CD4-positive, alpha-beta memory T cell (primary cell): ENCODE measurements at places on chromosomes 5 and 9.

DNA sequence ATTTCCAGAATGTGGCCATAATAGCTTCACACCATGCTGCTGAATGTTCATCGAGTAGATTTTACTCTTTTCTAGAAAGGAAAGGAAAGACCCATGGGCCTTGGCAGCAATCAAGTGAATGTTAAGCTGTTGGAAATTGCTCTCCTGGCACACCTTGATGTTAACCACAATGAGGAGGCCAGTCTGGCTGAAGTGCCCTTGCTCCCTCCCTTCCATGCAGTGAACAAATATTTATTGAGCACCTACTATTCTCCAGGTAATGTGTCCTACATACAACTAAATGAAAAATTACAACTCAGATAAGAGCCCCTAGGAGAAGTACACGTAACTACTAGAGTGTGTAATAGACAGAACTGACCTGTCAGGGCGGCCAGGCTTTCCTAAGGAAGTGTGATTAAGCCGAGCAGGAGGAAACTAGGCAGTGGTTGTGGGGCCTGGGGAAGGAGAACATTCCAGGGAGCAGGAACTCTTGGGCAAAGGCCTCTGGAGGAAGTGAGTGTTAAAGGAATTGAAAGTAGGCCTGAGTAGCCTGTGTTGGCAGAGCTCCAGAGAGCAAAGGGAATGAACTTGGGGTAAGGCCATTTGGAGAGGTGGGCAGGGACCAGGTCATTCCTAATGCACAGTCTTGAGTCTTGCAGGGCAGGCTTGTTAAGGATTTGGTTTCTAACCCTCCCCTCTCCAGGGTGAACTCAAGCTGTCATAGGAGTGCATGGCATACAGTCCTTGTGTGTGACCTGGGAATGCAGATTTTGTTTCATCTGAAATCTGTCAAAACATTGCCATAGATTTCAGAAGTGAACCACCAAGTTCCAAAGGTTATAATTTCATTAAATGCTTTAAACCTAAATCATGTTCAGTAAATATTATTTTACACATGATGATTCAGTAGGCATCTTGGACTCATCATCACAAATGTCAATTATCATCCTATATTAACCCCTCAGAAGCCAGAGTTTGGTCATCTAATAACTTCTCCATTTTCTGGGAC is 9.0 kb upstream of the ZSWIM6 start:
- no peaks in the 10 kb centered on the region for H3K4me1 ChIP-seq
- H3K4me3 ChIP-seq, result no peak overlapping the region
- no peaks in the 10 kb centered on the region for H3K36me3 ChIP-seq
- no peak for DNase-seq
- peaks cover 7% of the 10 kb centered on the region for H3K27me3 ChIP-seq

- peaks cover 54% of the 10 kb centered on the region for H3K4me1 ChIP-seq
- peaks cover 67% of the 10 kb centered on the region for H3K36me3 ChIP-seq
- peak overlapping the region; percentile 85 for H3K4me3 ChIP-seq
- DNase-seq, result no peak
- no peaks in the 10 kb centered on the region for H3K27me3 ChIP-seq
These were observed 5.4 kb downstream of the IL7R start for GRCh38 chr5:35862126-35862525.

- peaks cover 29% of the 10 kb centered on the region for H3K4me1 ChIP-seq
- no peak overlapping the region for H3K4me3 ChIP-seq
- no peaks in the 10 kb centered on the region for H3K27me3 ChIP-seq
- H3K36me3 ChIP-seq, result no peaks in the 10 kb centered on the region
- no peak for DNase-seq
These were observed 22.6 kb downstream of the DOCK8 start for GRCh38 chr9:237141-237857.

DNA sequence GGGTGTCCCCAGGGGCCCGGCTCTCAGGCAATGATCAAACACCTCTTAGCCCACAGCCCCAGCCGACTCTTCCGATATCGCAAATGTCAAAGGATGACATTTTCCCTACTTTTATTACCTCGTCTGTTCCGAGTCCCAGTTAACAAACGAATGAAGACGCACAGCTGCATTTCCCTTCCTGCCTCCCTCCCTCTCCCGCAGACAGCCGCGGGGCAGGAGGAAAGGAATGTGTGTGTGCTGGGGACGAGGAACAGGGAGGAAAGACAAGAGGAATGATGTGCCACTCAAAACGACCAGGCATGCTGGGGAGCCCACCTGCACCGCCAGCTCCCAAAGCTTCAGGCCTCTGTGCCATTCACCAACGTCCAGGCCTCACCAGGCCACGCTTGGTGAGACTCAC is 125.9 kb upstream of the SARDH start:
- no peak for DNase-seq
- no peak overlapping the region for H3K4me3 ChIP-seq
- no peaks in the 10 kb centered on the region for H3K27me3 ChIP-seq

- no peaks in the 10 kb centered on the region for H3K27me3 ChIP-seq
- H3K4me1 ChIP-seq, result peaks cover 80% of the 10 kb centered on the region
- no peak for DNase-seq
- H3K4me3 ChIP-seq, result no peak overlapping the region
These were observed 22.6 kb downstream of the TGFBR1 start for GRCh38 chr9:99127356-99128132.

GRCh38 chr5:154830219-154830595 is 20.2 kb downstream of the FAXDC2 start:
- no peaks in the 10 kb centered on the region for H3K27me3 ChIP-seq
- no peaks in the 10 kb centered on the region for H3K36me3 ChIP-seq
- no peak for DNase-seq
- H3K27ac ChIP-seq, result peak overlapping the region; percentile 38
- no peak overlapping the region for H3K4me3 ChIP-seq

GRCh38 chr9:78552802-78553201 is 255.9 kb downstream of the PSAT1 start:
- H3K4me3 ChIP-seq, result no peak overlapping the region
- H3K4me1 ChIP-seq, result no peaks in the 10 kb centered on the region
- no peak overlapping the region for H3K27ac ChIP-seq
- no peaks in the 10 kb centered on the region for H3K27me3 ChIP-seq
- H3K36me3 ChIP-seq, result no peaks in the 10 kb centered on the region

- H3K4me3 ChIP-seq, result no peak overlapping the region
- H3K36me3 ChIP-seq, result no peaks in the 10 kb centered on the region
- no peak overlapping the region for H3K27ac ChIP-seq
These were observed 543.2 kb upstream of the CDH6 start for GRCh38 chr5:30650311-30650710.

DNA sequence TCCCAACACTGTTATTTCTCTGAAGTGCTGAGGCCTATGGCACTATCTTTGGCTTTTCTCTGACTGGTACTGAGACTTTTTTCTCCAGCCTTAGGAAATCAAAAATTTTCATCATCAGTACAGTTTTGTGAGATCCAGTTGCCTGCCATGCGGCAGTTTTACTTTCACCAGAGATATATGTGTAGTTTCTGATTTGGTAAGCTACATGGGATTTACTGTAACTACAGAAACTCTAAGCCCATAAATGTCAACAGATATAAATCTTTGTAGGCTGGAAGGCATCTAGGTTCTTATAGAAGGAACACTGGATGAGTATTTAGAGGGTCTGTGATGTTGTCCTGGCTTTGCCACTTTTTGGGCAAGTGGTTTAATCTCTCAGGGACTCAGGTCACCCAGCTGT is 69.0 kb downstream of the DOCK2 start:
- no peak overlapping the region for H3K27ac ChIP-seq
- no peak for DNase-seq
- H3K4me1 ChIP-seq, result no peaks in the 10 kb centered on the region
- no peaks in the 10 kb centered on the region for H3K27me3 ChIP-seq

- no peaks in the 10 kb centered on the region for H3K27me3 ChIP-seq
- DNase-seq, result no peak
- no peaks in the 10 kb centered on the region for H3K4me1 ChIP-seq
- no peak overlapping the region for H3K4me3 ChIP-seq
These were observed 156.4 kb upstream of the SMIM23 start for GRCh38 chr5:171629221-171629620.

DNA sequence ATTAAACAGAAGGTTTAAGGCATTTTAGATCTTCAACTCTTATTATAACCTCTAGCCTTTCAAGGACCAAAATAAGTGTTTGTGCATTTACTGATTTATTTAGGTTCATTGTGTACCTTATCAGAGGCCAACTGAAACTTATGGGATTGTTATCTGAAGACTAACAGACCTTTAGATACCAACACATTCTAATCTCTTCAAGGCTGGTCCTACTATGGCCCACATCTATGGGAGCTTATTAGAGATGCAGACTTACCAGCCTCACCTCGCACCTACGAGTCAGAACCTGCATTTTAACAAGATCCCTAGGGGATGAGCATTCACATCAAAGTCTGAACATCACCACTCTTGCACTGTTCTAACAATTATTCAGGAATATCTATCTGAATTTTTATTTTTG is 1.9 kb downstream of the IARS1 start:
- no peaks in the 10 kb centered on the region for H3K27me3 ChIP-seq
- no peak overlapping the region for H3K4me3 ChIP-seq
- no peak for DNase-seq
